Stimulated activated CD8-positive, alpha-beta memory T cell treated with anti-CD3 and anti-CD28 coated beads, Interleukin-7, amount 100 ng/mL, for 1 hour (primary cell): ENCODE measurements at places on chromosomes 16 and 17.

DNA sequence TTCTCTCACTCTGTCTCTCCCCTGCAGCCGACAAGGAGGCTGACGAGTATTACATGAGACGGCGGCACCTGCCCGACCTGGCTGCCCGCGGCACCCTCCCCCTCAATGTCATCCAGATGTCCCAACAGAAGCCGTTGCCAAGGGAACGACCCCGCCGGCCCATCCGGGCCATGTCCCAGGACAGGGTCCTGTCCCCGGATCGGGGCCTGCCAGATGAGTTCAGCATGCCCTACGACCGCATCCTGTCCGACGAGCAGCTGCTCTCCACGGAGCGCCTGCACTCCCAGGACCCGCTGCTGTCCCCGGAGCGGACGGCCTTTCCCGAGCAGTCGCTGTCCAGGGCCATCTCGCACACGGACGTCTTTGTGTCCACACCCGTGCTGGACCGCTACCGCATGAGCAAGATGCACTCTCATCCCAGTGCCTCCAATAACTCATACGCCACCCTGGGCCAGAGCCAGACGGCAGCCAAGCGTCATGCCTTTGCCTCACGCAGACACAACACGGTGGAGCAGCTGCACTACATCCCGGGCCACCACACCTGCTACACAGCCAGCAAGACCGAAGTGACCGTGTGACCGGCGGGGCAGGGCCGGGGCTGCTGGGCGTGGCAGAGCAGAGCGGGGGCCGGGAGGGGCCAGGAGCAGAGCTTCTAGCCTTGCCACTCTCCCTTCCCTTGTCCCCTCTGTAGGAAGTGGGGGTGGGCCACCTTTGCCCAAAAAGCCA, 40.4 kb upstream of the DNAH9 start:
- DNase-seq = no peak

- DNase-seq = no peak
Measured at GRCh38 chr17:73343739-73344454, 32.1 kb upstream of the CDC42EP4 start.

DNA sequence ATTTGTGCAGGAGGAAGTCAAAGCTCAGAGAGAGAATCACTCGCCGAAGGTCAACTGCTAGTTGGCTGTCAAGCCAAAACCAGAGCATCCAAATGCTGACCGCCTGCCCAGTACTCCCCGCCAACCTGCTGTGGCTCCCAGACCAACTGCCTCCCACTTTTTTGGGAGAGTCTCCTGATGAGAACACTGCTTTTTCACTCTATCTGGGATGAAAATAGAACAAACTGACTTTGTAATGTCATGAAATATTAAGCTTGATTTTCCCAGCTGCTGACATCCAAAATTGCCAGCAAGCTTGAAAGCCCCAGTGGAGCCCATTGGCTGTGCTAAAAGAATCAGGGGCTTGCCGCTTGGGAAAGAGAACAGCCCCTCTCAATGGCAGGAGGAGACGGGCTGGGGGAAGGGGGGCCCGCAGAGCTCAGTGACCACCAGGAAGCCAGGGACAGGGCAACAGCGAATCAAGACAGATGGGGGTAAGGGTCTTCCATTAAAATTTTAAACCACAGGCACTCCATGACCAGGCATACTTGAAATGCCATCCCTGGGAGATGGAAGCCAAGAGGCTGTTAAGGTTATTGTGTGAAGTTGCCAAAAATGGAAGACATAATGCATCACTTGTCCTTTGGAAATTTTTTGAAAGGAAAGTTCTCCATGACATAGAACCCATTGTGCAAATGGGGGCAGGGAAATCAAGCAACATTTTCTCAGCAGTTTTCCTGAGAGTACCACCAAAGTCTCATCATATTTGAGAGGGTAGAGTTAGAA, 125.7 kb upstream of the CDH5 start:
- DNase-seq = no peak

DNA sequence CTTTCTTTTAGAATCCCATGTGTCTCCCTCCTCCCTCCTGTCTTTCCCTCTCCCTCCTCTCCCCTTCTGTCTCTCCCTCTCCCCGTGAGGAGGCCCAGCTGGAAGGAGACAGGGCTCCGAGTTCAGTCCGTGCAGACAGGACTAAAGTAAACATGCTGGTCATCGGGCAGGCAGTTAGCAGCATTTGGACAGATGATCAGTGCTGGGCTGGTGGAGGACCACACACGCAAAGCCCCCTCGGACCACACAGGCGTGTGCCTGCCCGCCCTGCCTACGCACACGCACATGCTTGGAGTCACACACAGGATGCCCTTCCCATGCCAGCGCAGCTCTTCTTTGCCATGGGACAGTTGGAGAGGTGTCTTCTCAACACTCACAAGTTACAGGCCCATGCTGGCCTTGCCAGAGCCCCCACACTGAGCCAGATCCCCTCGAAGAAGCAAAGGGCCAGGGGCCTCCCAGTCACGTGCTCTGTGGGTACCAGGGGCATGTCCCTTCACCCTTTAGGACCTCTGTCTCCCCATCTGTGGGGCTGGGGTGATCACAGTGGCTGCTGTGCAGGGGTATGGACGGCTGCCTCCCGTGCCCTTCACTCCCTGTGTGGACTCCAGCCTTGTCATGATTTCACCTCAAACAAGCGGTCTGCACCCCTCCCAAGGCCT, 215.7 kb upstream of the FOXF1 start:
- DNase-seq = no peak

GRCh38 chr17:8991514-8992285, 26.2 kb upstream of the PIK3R5 start:
- peak; percentile 35 for DNase-seq

- peak; percentile 13 for DNase-seq
Measured at GRCh38 chr17:2337544-2338314, 428 bp downstream of the SGSM2 start.

GRCh38 chr17:51901242-51901641, 257.3 kb downstream of the CA10 start:
- no peak for DNase-seq

DNA sequence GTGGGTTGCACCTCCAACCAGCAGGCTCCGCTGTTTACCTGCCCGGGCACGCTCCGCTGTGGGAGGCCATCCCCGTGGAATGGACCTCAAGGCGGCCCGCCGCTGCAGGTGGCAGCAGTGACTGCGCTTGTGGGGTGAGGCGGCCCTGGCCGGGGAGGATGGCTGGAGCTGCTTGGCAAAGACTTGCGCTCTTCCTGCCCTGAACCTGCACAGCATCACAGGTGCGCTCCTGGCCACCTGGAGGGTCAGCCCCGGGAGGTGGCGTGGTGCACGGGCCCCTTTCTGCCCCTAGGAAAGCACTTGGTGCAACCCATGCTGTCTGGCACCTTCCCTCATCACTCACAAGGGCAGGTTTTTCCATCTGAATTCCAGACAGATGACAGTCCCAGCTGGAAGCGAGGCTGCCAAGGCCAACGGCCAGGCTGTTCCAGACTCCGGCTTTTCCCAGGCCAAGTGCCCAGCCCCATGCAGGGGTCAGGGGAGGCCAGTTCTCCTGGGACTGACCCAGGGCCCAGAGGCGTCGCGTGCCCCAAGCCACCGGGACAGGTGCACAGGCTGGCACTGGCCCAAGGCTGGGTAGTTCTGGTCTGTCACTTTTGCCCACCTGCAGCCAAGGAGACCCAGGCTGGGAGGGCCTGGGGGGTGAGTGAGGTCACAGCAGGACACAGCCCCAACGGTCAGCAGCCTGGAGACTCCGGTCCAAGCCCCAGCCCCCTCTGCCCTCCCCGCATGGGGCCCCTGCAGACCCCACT, 13.3 kb downstream of the UTS2R start:
- DNase-seq = no peak

GRCh38 chr17:61488878-61489718, 36.9 kb downstream of the TBX4 start:
- no peak for DNase-seq

DNA sequence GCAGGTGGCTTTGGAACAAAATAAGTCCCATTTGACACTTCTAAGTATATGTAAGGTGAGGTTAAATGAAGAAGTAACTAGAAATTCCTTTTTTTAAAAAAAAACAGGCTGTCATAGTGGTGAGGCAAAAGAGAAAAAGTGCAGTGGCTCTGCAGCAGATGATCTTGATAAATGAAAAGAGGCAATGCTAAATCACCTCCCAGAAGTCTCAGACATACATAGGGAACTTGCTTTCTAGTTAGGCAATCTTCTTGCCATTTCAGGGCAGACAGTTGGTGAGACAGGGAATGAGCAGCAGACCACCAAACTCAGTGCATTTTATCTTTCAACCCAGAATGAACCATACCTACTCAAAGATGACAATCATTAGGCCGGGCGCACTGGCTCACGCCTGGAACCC, 90.8 kb downstream of the MYO1D start:
- DNase-seq = no peak

- no peak for DNase-seq
Measured at GRCh38 chr17:27797390-27798091, 2.8 kb downstream of the NOS2 start.

GRCh38 chr17:9244066-9245052, 223.0 kb downstream of the NTN1 start:
- DNase-seq = no peak

- no peak for DNase-seq
Measured at GRCh38 chr17:42403150-42403549, 14.9 kb upstream of the STAT3 start.

DNA sequence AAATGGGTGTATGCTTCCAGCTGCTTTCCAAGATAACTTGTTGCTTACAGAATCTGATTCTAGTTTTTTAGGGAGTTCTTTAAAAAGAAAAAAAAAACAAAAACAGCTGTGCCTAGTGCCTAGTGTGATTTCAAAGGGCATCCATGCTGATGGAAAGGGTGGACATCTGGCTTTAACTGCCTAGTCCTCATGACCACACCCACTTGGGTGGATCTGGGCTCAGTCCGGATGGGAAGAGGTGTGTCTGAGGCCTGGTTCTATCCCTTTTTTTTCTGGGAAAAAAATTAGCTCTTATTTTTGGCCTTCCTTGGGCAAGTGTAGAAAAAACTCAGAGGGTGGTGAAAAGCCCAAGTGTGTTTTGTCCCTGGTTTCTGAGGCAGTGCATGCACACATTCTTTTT, 132.3 kb upstream of the CDH11 start:
- DNase-seq = no peak

DNA sequence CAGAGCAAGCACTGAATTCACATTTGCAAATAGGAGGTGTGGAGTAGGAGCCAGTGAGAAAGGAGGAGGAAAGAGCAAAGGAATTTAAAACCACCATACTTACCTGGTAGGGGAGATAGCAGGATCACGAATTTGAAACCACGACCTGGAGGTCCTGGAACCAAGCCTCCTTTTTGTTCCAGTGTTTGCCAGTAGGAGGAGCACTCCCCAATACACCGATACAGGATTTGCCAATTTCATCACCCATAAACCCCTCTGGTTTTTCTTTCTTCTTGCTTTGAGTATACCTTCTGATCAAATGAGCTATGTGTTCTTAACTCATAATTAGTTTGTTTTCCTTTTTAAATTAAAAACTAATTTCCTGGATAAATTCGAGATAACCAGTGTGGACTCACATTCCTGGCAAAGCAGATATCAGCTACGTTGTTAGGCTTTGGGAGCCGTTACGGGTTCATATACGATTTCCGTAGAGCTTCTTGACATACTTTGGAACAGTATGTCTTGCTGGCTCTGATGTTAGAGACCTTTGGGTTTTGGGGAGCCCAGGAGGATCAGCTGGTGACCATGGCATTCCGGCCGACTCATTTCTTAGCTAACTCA, 22.7 kb downstream of the BCO1 start:
- no peak for DNase-seq

DNA sequence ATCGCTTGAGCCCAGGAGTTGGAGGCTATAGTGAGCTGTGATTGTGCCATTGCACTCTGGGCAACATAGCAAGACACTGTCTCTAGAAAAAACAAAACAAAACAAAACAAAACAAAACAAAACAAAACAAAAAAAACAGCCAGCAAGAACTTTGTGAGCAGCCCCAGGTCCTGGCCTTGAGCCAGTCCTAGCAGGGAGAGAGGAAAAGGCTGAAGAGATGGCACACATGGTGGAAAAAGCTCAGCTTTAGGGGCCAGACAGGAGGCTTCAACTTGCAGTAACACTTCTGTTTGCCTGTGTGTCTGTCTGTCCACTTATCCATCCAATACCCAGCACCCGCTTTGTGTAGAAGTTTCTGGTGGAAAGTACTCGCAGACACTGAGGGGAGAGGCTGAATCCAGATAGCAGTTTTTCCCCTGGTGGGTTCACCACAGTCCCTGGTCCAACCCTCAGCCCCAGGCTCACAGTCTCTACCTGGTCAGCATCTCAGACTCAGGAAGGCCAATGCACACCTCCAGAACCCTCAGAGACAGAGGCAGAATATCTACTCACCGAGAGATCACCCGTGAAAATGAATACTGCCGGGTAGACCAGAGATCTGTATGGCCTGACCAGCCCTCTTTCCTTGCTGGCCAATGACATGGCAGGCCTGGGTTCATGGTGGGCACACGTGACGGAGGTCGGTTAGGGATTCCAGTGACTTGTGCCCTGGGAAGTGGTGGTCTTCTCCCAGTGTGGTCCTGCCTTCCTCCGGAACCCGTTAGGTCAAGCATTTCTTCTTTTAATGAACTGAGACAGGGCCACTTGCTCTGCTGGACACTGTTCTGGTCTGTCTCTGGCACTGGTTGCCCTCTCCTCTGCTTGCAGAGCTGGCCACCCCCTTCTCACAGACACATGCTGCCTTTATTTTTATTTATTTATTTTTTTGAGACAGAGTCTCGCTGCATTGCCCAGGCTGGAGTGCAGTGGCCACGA, 79.5 kb upstream of the DNAJA2 start:
- no peak for DNase-seq

GRCh38 chr17:17361543-17361866, 58.3 kb downstream of the NT5M start:
- DNase-seq = no peak

- no peak for DNase-seq
Measured at GRCh38 chr17:78534492-78535272, 42.5 kb downstream of the DNAH17 start.

GRCh38 chr17:15456972-15457722, 10.3 kb downstream of the CDRT4 start:
- no peak for DNase-seq

DNA sequence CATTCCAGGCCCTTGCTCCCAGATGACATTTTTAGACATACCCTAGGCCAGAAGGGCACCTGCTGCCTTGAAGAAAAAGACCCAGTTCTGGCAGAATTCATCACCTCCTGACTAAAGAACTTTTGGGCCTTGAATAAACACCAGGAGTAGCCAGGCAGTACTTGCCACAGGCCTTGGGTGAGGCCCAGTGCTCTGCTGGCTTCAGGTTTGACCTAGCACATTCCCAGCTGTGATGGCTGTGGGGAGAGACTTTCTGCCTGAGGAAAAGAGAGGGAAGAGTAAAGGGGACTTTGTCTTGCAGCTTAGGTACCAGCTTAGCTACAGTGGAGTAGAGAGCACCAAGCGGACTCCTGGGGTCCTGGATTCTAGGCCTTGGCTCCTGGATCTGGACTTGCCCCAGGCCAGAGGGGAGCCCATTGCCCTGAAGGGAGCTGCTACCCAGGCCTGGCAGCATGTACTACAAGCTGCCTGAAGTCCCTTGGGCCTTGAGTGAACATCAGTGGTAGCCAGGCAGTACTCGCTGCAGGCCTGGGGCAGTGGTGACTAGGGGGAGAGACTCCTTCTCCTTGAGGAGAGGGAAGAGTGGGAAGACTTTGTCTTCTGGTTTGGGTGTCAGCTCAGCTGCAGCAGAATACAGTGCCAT, 44.3 kb downstream of the ABCA8 start:
- DNase-seq = no peak
